ENCODE measurements at places on chromosomes 12 and 14.

GRCh38 chr14:54688229-54688628, 121.3 kb downstream of the SAMD4A start:
- H3K27ac ChIP-seq = no peak overlapping the region
- no peak for DNase-seq
- no peaks in the 10 kb centered on the region for H3K36me3 ChIP-seq

DNA sequence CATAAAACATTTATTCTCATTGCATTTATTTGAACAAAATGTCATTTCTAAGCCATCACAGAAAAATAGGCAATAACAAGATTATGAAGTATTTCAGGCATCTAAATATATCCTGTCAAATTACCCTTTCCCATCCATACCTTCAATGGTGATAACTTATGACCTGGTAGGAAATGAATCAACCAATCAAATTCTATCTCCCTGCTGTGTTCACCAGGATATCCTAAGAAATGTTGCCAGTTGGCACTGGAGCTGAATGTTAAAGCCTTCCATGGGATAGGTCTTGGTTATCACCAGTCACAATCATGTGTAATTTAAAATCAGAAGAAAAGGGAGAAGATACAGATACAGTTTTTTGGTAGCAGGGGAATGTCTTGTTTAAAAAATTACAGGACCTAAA, 23.7 kb downstream of the BMP4 start:
- H3K36me3 ChIP-seq = no peaks in the 10 kb centered on the region
- DNase-seq = no peak
- H3K27me3 ChIP-seq = peaks cover 10% of the 10 kb centered on the region

DNA sequence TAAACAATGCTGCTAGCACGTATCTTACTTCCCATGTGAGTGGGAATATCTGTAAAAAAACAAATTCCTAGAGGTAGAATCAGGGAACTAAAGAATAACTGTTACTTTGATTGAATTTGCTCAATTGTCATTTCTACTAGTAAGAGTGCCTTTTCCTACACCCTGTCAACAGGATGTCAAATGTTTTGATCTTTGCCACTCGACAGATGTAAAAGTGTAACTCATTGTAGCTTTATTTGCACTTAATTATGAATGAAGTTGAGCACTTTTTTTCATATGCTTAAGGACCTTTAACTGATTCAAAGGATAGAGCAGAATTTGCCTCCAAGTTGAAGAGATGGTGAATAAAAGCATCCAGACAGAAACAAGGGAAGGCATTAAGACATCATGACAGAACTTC, 104.5 kb downstream of the PPP1R12A start:
- no peaks in the 10 kb centered on the region for H3K27me3 ChIP-seq
- H3K27ac ChIP-seq = no peak overlapping the region
- H3K36me3 ChIP-seq = peaks cover 41% of the 10 kb centered on the region
- no peak overlapping the region for H3K4me3 ChIP-seq

DNA sequence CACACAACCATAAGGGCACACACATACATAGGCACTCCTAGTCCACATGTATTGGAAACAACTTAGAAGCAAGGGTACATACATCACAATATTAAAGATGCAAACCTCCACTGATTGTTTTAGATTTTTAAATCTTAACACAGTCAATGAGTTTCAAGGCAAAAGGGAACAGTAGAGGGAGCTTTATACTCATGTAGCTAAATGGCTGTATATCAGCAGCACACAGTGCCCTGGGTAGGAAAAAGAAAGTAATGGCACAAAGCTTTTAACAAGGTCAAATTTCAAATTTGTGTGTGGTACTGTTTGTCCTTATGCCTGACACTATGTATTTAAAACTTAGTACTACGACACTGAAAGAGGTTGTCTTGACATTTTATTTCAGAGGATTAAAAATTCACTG, 262.0 kb downstream of the MED13L start:
- H3K4me3 ChIP-seq = no peak overlapping the region
- DNase-seq = no peak

Measured in activated naive CD8-positive, alpha-beta T cell treated with anti-CD3 and anti-CD28 coated beads, Interleukin-2, amount 10 ng/mL, durations not matched to agents 7 days and 5 days (primary cell).